ENCODE measurements at places on chromosomes 3 and 15.
A peak's percentile ranks its signal among the peaks of the same experiment; 100 is the strongest.

DNA sequence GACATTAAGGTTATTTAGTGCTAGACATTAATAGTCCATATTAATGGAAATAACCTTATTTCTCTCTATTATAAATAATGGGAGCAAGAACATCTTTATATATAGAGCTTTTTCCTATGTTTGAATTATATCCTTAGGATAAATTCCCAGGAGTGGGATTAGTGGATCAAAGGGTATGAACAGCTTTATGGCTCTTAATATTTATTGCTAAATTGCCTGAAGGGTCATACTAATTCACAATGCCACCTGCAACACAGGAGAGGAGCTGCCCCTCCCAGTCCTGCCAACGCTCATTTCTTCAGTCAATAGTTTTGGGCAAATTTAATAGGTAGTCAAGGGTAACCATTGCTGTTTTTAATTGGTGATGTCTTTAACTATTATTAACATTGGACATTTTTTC, 48.9 kb upstream of the POLR2M start:
- DNase-seq, result no peak

- no peak for DNase-seq
These were observed 976 bp downstream of the DIS3L start for GRCh38 chr15:66294157-66294931.

DNA sequence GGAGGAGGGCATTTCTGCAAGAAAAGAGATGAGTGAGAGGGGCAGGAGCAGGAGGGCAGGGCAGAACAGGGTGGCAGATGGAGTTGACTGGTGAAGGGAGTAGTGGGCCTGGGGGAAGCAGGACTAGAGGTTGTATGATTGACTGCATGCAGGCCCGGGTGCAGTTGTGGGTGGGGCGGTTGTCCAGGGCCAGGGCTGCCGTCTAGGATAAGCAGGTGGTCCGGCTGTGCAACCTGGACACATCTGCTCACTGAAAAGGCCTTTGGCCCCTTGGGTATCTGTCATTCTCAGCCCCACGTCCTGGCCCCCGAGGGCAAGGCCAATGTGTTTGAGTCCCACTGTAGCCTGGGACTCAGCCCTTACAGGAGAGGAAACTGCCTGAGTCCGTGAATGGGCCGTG, 25.4 kb downstream of the ALS2CL start:
- peak; percentile 14 for DNase-seq

GRCh38 chr3:138374573-138375134, 26.3 kb downstream of the MRAS start:
- DNase-seq, result no peak

DNA sequence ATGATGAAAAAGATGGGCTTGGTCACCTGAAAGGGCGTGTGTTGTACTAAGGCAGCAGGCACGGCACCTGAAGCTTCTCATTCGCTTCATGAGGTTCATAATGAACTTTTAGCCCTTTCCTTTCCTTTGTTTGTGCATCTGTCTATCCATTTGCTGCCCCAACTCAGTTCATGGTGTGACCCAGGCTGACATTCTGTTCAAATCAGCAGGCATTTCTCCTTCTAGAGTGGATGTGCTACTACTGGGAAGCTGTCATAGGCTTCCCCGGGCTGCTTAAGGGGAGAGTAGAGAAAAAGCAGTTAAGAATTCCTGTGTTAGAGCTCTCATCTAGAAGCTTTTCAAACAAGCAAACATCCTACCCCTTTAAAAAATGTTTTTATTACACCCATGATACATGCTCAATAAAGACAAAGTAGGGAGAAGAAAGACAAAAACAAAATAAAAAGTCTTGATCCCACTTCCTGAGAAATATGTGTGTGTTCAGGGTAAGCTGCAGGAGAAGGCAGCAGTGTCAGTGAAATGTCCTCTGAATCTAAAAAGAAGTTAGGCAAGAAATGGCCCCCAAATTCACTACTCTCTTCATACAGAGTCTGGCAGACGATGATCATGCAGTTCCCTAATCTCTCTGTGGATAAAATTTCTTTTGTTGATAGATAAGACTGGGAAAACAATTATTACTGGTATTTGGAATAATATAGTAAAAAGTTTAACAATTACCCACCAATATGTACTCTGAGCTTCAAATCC, 136.9 kb upstream of the PFN2 start:
- no peak for DNase-seq

GRCh38 chr3:14175383-14176037, 2.9 kb downstream of the XPC start:
- DNase-seq, result peak; percentile 58

DNA sequence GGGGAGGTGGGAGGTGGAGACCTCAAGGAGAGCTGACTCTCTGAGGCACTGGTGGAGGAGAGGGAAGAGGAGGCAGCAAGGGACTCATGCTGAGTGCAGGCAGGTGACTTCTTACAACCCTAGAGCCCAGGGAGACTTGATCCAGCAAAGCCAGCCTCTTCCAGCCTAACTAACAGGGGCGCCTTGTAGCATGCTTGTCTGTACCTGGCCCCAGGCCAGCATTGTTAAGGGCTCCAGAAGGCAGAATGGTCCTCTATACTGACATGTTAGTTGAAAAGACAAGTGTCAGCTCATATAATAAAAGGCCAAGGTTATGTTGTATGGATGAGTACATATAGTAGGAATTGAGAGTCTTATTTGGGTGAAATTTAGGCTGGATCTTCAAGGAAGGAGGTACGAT, 65.4 kb downstream of the CHDH start:
- DNase-seq, result no peak

GRCh38 chr3:108301695-108302404, 5.5 kb downstream of the HHLA2 start:
- no peak for DNase-seq

DNA sequence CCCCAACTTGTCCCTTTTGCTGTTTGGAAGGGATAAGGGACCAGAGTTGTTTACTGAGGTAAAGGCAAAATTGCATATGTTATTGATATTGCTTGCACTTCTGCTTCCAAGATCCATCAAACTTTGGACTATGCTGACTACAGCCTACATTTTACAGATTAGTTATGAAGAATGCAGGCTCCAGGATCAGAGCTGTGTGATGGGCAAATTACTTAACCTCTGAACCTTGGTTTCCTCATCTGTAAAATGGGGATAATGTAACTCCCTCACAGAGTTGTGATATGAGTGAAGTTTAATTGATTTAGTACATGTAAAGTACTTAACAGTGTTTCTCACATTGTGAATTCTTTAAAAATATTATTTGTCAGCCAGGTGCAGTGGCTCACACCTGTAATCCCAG, 15.9 kb downstream of the FAIM start:
- no peak for DNase-seq
